ENCODE measurements at places on chromosomes 5 and 9.

DNA sequence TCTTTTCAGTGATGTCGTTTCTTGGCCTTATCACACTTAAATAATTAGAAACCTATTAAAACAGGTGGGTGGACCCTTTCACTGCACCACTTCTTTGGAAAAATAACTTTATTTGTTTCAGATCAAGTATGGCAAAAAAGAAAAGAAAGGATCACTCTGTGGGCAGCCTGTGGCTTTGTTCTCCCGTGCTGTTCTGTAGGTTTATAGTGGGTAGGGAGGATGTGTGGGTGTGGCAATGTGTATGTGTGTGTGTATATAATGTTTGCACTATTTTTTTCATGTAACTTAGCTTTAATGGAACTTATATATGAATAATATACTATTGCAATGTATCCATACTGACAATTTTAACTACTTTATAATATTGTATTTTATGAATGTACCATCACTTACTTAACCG lies 85.9 kb downstream of the ACTBL2 start:
- DNase-seq: no peak

DNA sequence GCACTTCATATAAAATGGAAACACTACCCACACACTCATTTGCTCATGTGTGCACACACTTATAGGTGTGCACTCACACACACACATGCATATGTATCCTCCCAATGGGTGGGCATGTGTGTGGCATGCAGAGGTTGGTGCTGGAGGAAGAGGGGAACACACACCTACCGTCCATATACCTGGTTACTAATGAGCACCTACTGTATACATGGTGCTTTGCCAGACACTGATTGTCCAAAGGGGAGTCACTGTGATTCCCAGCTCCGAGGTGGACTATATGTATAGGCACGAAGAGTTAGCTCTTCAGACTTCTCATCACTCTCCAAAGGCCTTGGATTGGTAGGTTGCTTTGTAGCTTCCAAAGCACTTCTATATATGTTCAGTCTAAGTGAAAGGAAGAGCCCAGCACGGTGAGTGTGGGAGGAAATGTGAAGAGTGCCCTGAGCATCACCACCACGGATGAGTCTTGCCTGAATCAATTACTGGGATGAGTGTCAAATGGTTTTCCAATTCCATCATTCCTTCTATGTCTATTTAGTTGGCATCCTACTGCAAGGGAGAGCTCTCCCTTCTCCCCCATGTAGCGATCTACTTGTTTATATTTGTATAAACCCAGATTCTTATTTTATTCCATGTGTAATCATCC lies 12.6 kb upstream of the ERGIC1 start:
- DNase-seq: no peak

DNA sequence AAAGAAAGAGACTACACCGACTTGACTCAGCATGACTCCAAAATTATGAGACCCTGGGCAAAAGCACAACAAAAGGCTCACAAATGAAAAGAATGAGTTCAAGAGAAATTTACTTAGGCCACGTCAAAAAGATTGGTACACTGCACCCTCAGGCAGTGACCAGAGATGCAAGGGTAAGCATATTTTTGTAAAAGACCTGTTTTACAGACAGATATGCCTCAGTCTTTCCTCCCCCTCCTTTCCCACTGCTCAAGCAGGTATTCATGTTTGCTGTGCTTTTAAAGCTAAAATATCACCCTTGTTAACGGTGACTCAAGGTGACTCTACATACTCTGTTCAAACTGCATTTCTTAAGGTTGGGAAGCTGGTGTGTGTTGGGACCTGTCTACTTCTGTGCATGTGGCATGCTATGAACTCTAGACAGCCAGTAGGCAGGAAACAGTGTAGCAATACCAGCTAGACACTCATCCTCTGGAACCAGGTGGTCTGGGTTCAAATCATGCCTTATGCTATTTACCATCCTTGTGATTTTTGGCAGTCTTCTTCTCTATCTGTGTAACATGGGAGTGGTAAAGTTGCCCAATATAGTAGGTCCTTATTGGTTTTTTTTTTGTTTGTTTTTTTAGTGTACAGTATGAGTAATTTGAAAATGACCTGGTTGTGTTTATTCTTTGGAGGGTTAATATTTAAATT lies 98.7 kb downstream of the TLE4 start:
- no peak for DNase-seq

- no peak for DNase-seq
Measured at GRCh38 chr5:136337788-136338187, 27.6 kb downstream of the TRPC7 start.

DNA sequence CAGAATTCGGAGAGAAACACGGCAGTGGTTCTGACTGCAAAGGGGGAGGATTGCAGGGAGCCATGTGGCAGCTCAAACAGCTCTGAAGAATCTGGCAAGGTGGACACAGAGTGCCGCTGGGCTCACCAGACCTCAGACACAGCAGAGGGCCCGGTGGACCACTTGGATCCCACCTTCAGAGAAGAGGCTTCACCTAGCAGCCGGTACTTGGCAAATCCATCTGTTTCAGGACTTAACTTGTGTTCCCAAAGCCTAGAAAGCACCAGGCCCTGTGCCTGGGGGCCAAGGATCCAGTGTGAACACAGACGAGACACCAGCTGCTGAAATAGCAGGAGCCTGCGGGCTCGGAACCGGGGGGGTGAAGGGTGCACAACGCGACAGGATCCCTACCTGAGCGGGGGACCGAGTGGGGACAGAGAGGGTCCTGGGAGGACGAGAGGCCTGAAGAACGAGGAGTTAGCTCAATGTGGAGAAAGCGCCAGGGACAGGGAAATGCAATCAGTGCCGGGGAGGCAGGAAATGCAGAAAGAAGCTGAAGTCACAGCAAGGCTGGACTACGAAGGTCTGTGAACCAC lies 44.6 kb downstream of the BTNL9 start:
- no peak for DNase-seq

Data from T follicular helper cell (primary cell).